Caco-2 (cell line): ENCODE measurements at places on chromosomes 7 and 10. TPM values are rescaled to one million over a fixed set of nuclear protein-coding genes. Genes with fewer than 3 reads are reported as not detected.

GRCh38 chr10:99748823-99749451 is 16.9 kb downstream of the CUTC start:
- H3K36me3 ChIP-seq = no peaks in the 10 kb centered on the region; the same call in none of the 2 replicates
- no peak overlapping the region for H3K27ac ChIP-seq
- no peak for DNase-seq
- H3K4me3 ChIP-seq = no peak overlapping the region

The BLNK gene
- 0.30 and 0.36 TPM in 2 replicates for total RNA-seq

DNA sequence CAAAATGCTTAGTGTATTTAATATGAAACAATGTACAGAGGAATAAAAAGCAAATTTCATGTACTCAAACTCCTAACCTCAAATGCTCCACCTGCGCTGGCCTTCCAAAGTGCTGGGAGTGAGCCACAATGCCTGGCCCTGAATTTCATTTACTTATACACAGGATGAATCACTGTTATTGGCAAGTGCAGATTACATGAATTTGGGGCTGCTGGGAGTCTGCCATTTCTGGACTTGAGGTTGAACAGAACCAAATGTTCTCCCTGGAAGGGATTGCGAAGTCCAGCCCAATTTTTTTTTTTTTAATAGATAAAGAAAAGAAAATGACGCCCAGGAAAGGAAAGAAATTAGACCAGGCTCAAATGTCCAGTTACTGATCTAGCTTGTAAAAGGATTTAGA is 6.8 kb upstream of the CSTF2T start:
- no peaks in the 10 kb centered on the region; the same call in 1 of the 2 replicates for H3K27me3 ChIP-seq
- H3K4me3 ChIP-seq = no peak overlapping the region
- H3K4me1 ChIP-seq = no peaks in the 10 kb centered on the region
- DNase-seq = no peak
- no peak overlapping the region for H3K27ac ChIP-seq
- no peaks in the 10 kb centered on the region; the same call in 1 of the 2 replicates for H3K36me3 ChIP-seq

GRCh38 chr7:93006480-93007095 is 111.2 kb downstream of the SAMD9 start:
- no peak for DNase-seq
- no peak overlapping the region for H3K27ac ChIP-seq
- no peaks in the 10 kb centered on the region; the same call in none of the 2 replicates for H3K27me3 ChIP-seq
- no peaks in the 10 kb centered on the region for H3K36me3 ChIP-seq
- H3K4me1 ChIP-seq = no peaks in the 10 kb centered on the region
- H3K4me3 ChIP-seq = no peak overlapping the region

DNA sequence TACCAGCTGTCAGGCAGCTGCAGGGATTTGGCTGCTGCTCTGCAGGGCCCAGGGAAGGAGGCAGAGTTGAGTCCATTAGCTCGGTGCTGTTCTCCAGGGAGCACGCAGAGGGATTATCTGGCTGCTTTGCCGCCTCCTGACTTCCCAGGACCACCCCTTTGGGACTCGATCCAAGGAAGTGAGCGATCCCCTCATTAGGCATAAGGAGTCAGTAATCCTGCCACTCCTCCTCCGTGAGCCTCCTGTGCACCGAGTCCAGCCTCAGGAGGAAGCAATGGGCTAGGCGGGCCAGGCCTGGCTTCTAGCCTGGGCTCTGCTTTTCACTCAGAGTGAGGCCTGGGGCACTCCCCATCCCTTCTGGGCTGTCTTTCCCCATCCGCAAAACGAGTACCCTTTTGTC is 417.9 kb downstream of the RPS24 start:
- no peaks in the 10 kb centered on the region for H3K27me3 ChIP-seq
- H3K36me3 ChIP-seq = no peaks in the 10 kb centered on the region
- no peak overlapping the region for H3K27ac ChIP-seq
- no peak for DNase-seq
- no peak overlapping the region for H3K4me3 ChIP-seq

DNA sequence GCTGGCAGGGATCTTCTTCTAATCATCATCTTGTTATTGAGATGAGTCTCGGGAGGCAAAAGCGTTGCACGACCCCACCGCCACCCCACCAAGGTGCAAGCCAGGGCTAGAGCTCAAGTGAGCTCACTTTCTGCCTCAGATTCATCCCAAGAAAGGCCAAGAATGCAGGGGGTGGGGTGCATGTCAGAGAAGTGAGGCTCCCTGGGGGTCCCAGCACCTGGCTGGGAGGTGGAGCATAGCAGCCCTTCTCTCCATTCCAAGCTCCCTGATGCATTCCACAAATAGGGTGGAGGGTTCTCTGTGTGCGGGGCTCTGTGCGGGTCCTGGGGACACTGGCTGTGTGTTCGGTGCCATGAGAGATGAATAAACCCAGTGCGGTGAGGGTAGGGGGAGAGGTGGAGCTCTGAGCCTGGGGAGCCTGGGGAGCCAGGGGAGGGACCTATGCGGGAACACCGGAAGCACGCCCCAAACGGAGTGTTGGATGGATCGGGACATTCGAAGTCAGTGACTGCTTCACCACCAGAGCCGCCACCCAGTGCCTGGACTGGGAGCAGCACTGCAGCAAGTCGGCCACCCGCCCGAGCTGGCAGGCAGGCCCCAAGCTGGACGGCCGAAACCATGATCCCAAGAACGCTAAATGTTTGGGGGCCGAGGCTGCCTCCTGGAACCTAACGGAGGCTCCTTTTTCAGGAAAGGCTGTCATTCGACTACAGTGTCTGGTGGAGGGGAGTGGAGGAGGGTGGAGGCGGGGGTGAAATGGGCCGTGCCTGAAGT is 17.9 kb upstream of the HMX3 start:
- no peaks in the 10 kb centered on the region for H3K4me1 ChIP-seq
- no peaks in the 10 kb centered on the region for H3K36me3 ChIP-seq
- H3K27ac ChIP-seq = no peak overlapping the region

The TFR2 gene
- total RNA-seq = 8.1 and 9.7 TPM in 2 replicates

GRCh38 chr10:22245567-22245966 is 27.8 kb upstream of the EBLN1 start:
- DNase-seq = no peak
- H3K27ac ChIP-seq = peak overlapping the region; percentile 4
- peaks cover 12% of the 10 kb centered on the region for H3K4me1 ChIP-seq
- no peaks in the 10 kb centered on the region for H3K36me3 ChIP-seq

GRCh38 chr7:133293384-133294160 is 40.7 kb downstream of the EXOC4 start:
- no peaks in the 10 kb centered on the region for H3K4me1 ChIP-seq
- no peak for DNase-seq
- no peak overlapping the region for H3K4me3 ChIP-seq
- H3K27ac ChIP-seq = no peak overlapping the region
- no peaks in the 10 kb centered on the region; the same call in 1 of the 2 replicates for H3K36me3 ChIP-seq

DNA sequence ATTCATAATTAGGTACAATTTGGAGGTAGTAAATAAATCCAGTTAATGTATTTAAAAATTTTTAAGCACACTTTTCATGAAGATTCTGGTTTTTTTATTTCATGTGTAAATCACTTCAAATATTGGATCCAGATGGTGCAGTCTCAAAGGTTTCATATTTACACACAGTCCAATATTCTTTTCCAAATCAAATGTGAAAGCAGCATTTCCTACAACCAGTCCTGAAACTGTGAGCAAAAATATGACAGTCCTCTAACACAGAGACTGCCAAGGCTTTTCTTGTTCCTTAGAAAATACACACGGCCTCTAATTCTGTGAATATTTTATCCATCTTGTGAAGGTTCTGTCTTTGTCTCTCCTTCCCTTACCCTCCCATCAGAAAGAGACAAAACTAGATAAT is 645.9 kb downstream of the ARL4A start:
- H3K27ac ChIP-seq = no peak overlapping the region
- no peaks in the 10 kb centered on the region for H3K4me1 ChIP-seq
- H3K4me3 ChIP-seq = no peak overlapping the region
- H3K27me3 ChIP-seq = no peaks in the 10 kb centered on the region

GRCh38 chr7:126804604-126805003 is 448.1 kb downstream of the GRM8 start:
- H3K27me3 ChIP-seq = no peaks in the 10 kb centered on the region
- no peaks in the 10 kb centered on the region for H3K4me1 ChIP-seq
- no peaks in the 10 kb centered on the region for H3K36me3 ChIP-seq
- no peak overlapping the region for H3K4me3 ChIP-seq
- DNase-seq = no peak

GRCh38 chr10:80659289-80659688 is 121.6 kb downstream of the SH2D4B start:
- H3K4me1 ChIP-seq = peaks cover 6% of the 10 kb centered on the region
- H3K27me3 ChIP-seq = no peaks in the 10 kb centered on the region
- H3K36me3 ChIP-seq = no peaks in the 10 kb centered on the region
- no peak overlapping the region for H3K4me3 ChIP-seq
- H3K27ac ChIP-seq = no peak overlapping the region
- DNase-seq = no peak

DNA sequence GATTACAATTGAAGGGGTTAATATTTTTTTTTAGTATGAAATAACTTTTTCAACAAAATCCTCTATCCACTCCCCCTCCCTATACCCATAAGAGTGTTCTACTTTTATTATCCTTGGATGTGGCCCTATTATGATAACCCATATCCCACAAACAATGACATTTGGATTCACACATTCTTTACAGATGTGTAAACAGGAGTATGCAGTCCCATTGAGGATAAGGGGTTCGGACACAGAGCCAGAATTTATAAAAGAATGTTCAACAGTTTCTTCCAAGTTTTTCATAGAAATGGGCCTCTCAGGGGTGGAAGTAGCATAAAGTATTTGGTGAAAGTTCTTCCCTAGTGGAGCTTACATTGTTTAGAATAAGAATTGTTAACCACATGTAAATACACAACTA is 16.1 kb upstream of the PCLO start:
- no peak overlapping the region for H3K27ac ChIP-seq
- H3K36me3 ChIP-seq = no peaks in the 10 kb centered on the region
- H3K4me3 ChIP-seq = no peak overlapping the region
- no peak for DNase-seq

GRCh38 chr10:113058523-113059370 is 108.7 kb downstream of the TCF7L2 start:
- H3K4me3 ChIP-seq = no peak overlapping the region
- H3K27ac ChIP-seq = no peak overlapping the region
- peaks cover 38% of the 10 kb centered on the region for H3K4me1 ChIP-seq
- H3K27me3 ChIP-seq = no peaks in the 10 kb centered on the region

DNA sequence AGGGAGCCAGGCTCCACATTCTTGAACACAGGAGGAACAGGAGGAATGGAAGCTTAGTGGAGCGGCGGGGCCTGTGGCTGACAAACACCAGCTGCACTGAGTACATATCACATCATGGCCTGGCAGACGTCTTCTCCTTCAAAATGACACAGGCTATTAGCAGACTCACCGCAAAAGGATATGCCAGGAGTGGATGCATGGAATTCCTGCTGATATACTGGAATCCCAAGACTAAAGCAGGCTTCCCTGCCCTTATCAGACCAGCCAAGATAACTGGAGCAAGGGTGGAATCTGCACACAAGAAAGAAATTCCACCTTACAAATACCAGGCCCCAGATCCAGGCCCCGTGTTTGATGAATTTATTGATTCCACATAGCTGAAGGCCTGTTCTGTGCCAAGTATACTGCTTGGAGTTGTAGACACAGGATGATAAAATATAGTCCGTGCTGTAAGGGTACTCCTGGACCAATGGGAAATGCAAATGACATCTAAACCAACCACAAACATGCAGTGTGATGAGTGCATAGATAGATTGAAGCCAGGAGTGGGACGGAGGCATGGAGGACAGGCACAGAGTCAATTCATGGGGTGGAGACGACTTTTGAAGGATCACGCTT is 480.5 kb upstream of the ZMIZ1 start:
- peak overlapping the region; percentile 94 for H3K27ac ChIP-seq
- DNase-seq = peak; percentile 94
- no peaks in the 10 kb centered on the region for H3K36me3 ChIP-seq
- H3K27me3 ChIP-seq = no peaks in the 10 kb centered on the region
- H3K4me3 ChIP-seq = no peak overlapping the region
- peaks cover 71% of the 10 kb centered on the region for H3K4me1 ChIP-seq

GRCh38 chr7:114819616-114820362 is 102.1 kb upstream of the MDFIC start:
- no peaks in the 10 kb centered on the region for H3K36me3 ChIP-seq
- H3K27me3 ChIP-seq = no peaks in the 10 kb centered on the region
- H3K27ac ChIP-seq = no peak overlapping the region
- H3K4me3 ChIP-seq = no peak overlapping the region

DNA sequence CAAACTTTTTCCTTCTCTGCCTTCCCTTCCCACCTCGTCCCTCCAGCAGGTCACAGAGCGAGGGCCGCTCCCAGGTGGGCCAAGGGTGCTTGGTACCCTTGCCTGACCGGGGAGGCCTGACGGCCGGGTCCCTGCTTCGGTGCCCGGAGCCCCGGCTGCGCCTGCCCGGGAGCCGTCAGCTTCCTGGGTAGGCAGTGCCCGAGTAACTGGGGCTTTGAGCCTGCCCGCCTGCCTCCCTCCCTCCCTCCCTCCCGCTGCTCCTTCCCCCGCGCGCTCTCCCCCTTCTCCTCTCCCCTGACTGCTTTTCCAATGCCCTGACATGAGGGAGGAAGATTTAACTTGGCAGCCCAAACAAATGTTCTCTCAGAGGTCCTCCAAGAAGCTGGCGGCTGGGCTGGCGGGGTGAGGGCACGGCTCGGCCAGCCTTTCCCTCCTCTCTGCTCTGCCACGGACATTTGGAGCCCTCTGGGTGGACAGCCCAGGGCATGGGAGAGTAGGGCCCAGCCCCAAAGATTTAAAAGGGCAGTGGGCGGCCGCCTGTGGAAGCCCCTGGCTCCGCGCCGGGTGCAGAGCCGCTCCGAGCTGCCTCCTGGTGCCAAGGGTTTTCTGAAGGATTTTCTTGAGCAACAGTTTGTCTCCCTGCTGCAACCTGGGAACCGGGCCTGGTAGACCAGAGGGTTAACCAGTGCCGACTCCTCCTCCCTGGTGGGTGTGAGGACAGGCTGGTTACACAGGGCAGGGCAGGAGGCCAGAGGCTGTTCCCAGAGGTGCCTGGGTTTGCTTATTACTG is 2.0 kb downstream of the ZMIZ1 start:
- peak overlapping the region; percentile 89 for H3K27ac ChIP-seq
- peak; percentile 91 for DNase-seq
- H3K27me3 ChIP-seq = no peaks in the 10 kb centered on the region
- peak overlapping the region; percentile 82 for H3K4me3 ChIP-seq
- H3K36me3 ChIP-seq = no peaks in the 10 kb centered on the region

The MSMB gene
- total RNA-seq = 0.84 and 4.0 TPM in 2 replicates

- H3K27ac ChIP-seq = no peak overlapping the region
- no peaks in the 10 kb centered on the region for H3K27me3 ChIP-seq
- no peaks in the 10 kb centered on the region for H3K36me3 ChIP-seq
- H3K4me1 ChIP-seq = no peaks in the 10 kb centered on the region; the same call in 1 of the 2 replicates
- DNase-seq = no peak
Observed at GRCh38 chr7:47249361-47249760, 332.6 kb downstream of the TNS3 start.

GRCh38 chr10:51214207-51215196 is 140.2 kb downstream of the PRKG1 start:
- H3K27me3 ChIP-seq = no peaks in the 10 kb centered on the region
- no peaks in the 10 kb centered on the region for H3K4me1 ChIP-seq
- DNase-seq = no peak
- H3K27ac ChIP-seq = no peak overlapping the region
- H3K4me3 ChIP-seq = no peak overlapping the region

The NUDT13 gene
- total RNA-seq = 6.5 and 7.1 TPM in 2 replicates

- H3K4me1 ChIP-seq = no peaks in the 10 kb centered on the region
- no peaks in the 10 kb centered on the region for H3K27me3 ChIP-seq
- no peak for DNase-seq
- H3K4me3 ChIP-seq = no peak overlapping the region
- H3K27ac ChIP-seq = no peak overlapping the region
Observed at GRCh38 chr10:106771154-106771553, 393.4 kb downstream of the SORCS1 start.
